ENCODE measurements at places on chromosomes 12 and 14.

DNA sequence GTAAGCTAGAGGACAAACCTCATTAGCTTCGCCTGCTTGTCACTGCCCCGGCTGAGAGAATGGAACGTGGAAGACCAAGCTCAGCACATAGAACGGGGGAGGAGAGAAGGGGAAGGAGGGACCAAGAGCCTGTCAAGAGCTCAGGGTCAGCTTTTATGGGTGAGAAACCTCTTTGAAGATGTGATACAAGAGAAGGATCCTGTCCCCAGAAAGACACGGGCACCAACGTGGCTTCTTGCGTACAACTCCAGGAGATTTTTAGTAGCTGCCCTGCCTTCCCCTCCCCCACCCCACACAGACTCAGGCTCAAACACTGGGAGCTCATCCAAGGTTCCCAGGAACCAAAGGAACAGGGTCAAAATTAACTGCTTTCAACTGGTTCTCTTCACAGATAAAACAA is 34.7 kb downstream of the APPL2 start:
- H3K36me3 ChIP-seq = peaks cover 74% of the 10 kb centered on the region
- H3K4me3 ChIP-seq = no peak overlapping the region
- peaks cover 25% of the 10 kb centered on the region for H3K4me1 ChIP-seq
- H3K27ac ChIP-seq = peak overlapping the region; percentile 47

DNA sequence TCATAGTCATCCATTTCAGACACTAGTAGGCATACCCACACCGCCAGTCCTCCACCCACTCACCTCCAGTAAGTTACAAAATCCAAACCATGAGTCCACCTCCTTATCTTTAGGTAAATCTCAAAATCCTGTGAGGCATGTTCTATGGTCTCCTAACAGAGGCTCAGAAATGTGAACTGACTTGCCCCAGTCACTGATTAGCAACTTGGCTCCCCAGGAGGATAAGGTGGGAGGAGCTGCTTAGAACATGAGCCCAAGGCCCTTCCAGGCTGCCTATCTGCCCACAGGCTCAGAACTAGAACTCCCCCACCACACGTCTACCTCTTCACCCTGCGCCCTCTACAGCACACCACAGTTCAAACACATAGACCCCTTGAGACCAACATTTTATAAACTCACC is 19.9 kb downstream of the SETD3 start:
- no peaks in the 10 kb centered on the region for H3K27me3 ChIP-seq
- H3K4me1 ChIP-seq = no peaks in the 10 kb centered on the region
- peaks cover 90% of the 10 kb centered on the region for H3K36me3 ChIP-seq
- no peak overlapping the region for H3K4me3 ChIP-seq

DNA sequence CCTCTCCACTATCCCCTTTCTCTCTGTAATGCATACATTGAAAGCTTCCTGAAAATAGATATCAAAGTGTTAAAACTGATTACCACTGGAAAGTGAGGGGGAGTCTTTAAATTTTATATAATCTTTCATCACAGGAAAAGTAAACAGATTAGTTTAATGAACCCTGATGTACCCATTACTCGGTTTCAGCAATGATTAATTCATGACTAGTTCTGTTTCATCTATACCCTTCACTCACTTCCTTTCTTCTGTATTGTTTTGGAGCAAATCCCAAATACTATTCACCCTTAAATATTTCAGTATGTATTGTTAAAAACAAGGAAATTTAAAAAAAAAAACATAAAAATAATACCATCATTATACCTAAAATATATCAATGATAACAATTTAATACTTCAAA is 67.3 kb upstream of the TMCC3 start:
- no peak for DNase-seq
- H3K27me3 ChIP-seq = no peaks in the 10 kb centered on the region
- H3K27ac ChIP-seq = no peak overlapping the region

DNA sequence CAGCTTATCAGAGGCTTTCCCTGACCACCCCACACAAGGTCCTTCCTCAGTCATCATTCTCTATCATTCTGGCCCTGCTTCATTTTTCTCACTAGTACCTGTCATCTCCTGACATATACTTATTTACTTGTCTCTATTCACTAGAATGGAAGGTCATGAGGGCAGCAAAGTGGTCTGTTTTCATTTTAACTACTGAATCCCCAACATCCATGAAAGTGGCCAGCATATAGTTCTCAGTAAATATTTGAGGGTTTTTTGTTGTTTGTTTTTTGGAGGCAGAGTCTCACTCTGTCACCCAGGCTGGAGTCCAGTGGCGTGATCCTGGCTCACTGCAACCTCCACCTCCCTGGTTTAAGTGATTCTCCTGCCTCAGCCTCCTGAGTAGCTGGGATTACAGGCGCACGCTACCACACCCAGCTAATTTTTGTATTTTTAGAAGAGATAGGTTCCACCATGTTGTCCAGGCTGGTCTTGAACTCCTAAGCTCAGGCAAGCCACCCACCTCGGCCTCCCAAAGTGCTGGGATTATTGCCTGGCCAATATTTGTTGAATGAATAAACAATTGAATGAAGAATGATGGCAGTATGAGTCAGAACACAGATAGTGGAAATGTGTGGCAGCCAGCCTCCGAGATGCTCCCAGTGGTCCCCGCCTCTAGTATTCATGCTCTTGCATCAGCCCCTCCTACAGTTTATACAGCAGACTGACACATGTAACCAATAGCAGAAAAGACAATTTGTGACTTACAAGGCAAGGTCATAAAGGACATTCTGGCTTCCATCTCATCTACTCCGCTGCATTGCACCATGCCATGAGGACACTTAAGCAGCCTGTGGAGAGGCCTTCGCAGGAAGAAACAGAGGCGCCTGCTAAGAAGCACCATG is 7.0 kb upstream of the ANO6 start:
- no peak for DNase-seq
- H3K36me3 ChIP-seq = no peaks in the 10 kb centered on the region
- no peak overlapping the region for H3K27ac ChIP-seq

DNA sequence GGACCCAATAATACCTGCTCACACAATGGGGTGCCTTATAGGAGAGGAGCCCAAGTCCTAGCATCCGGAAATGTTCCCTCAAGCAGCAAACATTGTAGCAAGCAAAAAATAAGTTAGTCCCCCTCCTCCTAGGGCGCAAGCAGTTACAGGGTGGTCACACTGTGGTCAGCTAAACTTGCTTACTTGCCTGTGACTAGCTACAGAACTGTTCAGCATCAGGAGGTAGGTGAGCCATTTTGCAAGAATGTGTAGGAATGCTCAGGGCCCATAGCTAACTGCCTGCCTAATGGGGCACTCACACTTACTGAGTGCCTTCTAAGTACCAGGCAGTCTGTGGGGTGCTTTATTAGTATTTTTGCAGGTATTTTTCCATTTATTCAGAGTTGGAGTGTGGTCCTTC is 154.6 kb upstream of the GRIN2B start:
- no peak overlapping the region for H3K27ac ChIP-seq
- peaks cover 22% of the 10 kb centered on the region for H3K27me3 ChIP-seq
- no peaks in the 10 kb centered on the region for H3K36me3 ChIP-seq
- DNase-seq = no peak
- no peaks in the 10 kb centered on the region for H3K4me1 ChIP-seq

DNA sequence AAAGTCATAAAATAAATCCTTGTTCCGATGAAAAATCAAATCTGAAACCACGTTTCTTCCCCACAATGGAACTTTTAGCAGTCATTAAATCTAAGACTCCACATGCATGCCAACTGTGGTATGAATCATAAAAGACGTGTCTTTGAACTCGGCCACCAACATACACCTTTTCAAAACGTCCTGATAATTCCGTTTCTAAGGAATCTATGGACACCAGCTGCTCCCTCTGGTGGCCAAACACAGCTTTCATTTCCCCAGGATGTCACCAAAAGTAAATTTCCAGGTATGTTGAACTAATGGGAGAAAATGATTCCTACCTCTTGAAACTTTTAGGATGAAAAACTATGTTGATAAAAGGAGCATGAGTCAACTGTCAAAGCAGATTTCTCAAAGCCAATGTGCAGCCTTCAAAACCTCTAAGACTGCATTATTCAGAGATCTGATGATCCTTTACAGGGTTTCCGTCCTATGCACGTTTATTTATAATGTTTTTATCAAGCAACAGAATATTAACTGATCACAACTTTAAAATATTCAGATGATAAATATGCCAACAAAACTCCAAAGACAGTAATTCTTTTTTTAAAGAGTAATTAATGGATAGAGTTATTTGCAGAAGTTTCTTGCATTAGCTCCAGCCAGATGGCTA is 96.2 kb downstream of the CIT start:
- no peaks in the 10 kb centered on the region for H3K27me3 ChIP-seq
- peaks cover 6% of the 10 kb centered on the region for H3K4me1 ChIP-seq
- no peak for DNase-seq
- no peak overlapping the region for H3K4me3 ChIP-seq

DNA sequence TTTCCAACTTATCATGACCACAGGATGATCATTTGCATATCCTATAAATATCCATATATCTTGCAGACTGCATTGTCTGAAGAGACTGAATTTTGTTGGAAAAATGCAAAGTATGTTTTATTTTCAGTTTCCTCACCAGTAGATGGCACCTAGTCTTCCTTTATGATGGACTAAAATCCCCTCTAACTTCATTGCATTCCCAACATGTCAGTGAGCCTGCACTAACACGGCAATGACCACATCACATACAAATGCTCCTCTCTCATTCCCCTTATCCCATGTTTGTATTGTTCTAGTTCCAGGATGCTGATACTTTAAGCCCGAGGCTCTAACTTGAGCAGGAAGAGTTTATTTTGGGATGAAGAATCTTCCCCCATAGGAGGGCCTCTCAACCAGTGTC is 24.7 kb upstream of the MYBPC1 start:
- no peak overlapping the region for H3K4me3 ChIP-seq
- no peak overlapping the region for H3K27ac ChIP-seq
- no peak for DNase-seq
- H3K27me3 ChIP-seq = peaks cover 23% of the 10 kb centered on the region
- peaks cover 16% of the 10 kb centered on the region for H3K4me1 ChIP-seq
- no peaks in the 10 kb centered on the region for H3K36me3 ChIP-seq

DNA sequence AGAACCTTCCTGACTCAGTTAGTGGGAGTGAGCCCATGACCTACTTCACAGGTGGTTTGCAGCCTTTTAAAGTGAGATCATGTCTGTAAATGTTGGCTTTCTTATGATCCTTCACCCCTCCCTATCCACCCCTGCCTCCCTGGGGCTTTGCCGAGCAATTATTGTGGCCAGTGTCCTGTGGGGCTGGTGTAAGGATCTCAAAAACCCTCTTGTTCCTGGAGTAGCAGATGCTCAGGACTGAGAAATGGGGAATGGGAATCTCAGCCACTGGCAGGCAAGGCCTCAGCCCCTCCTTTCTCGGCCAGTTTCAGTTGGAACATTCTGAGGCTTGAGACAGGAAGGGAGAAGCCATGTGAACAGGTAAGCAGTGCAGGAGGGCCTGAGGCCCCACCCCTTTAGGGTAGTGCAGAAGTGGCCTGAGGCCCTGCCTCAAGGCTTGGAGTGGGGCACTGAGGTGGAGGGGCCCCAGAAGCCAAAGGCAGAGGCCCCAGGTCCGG is 53.8 kb downstream of the PLEKHG3 start:
- H3K36me3 ChIP-seq = no peaks in the 10 kb centered on the region
- H3K27me3 ChIP-seq = peaks cover 3% of the 10 kb centered on the region
- no peak for DNase-seq
- H3K4me3 ChIP-seq = no peak overlapping the region
- no peak overlapping the region for H3K27ac ChIP-seq

GRCh38 chr14:93951635-93952540 is 24.5 kb downstream of the ASB2 start:
- no peak for DNase-seq
- peaks cover 68% of the 10 kb centered on the region for H3K4me1 ChIP-seq
- peaks cover 64% of the 10 kb centered on the region for H3K36me3 ChIP-seq
- no peaks in the 10 kb centered on the region for H3K27me3 ChIP-seq
- H3K27ac ChIP-seq = peak overlapping the region; percentile 56
- no peak overlapping the region for H3K4me3 ChIP-seq

DNA sequence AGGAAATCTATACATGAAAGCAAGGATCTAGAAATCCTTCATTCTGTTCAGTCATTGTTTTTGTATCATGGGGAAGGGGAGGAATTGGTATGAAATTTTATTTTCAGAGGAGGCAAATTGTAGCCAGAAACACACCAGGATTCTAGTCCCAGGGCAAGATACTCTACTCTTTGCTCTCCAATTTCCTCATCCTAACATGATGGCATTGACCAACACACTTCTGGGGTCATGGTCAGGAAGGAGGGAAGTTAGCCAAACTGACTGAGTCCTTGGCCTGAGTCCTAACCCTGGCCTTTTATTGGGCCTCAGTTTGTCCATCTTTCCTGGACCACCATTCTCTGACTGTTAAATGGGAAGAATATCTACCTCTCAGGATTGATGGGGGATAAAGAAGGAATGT is 65.5 kb downstream of the BBS10 start:
- H3K4me3 ChIP-seq = no peak overlapping the region
- H3K27me3 ChIP-seq = peaks cover 26% of the 10 kb centered on the region
- no peaks in the 10 kb centered on the region for H3K4me1 ChIP-seq
- no peak for DNase-seq

DNA sequence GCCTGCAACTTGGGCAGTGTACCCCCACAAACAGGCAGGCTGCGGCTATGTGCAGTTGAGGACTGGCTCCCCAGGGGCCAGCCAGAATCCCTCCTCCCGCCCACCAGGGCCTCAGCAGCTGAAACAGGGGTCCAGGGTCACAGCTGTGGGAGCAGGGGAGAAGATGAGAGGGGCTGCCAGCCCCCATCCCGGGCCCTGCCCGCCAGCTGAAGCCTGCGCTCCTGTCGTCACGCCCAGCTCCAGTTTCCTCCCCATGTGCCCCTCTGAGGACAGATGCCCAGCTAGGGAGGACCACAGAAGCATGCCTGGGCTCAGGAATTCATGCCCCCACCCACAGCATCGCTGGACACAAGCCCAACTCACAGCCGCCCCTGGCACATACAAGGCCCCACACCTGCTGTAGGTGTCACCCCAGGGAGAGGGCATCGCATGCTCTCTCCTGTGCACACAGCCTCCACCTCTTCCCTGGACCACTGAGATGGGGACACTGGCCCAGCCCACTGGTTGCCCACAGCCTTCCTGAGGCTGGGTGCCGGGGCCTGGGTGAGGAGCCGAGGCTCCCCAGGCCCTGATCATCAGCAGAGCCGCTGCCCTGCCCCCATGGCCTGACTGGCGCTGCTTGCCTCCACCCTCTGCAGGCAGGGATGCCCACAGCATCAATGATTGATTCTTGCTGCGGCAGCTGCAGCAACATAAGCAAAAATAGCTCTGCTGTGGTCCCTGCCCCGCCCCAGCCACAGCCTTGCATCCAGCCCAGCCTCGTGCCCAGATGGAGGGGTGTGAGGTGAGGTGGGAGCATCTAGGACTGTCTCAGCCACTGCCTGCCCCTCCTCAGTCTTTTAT is 3.7 kb upstream of the CLBA1 start:
- H3K36me3 ChIP-seq = no peaks in the 10 kb centered on the region
- peaks cover 17% of the 10 kb centered on the region for H3K4me1 ChIP-seq
- no peak overlapping the region for H3K27ac ChIP-seq

DNA sequence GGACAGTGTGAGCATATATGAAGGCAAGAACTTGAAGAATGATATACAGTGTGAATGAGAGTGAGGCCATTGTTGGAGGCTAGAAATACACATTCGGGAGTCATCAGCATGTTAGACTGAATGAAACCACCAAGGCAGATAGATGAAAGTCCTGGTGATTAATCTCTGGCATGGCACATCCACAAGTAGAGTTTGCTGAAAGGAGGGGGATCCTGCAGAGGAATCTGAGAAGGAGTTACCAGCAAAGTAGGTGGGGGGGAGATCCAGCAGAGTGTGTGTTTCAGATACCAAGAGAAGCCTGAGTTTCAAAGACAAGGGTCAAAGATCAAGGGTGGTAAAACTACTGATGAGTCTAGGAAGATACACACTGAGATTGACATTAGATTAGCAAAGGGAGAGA is 426.7 kb upstream of the DCN start:
- H3K27me3 ChIP-seq = no peaks in the 10 kb centered on the region
- H3K27ac ChIP-seq = no peak overlapping the region
- H3K4me3 ChIP-seq = no peak overlapping the region
- no peak for DNase-seq

Data from activated T-cell treated with anti-CD3 and anti-CD28 coated beads, Interleukin-2, amount 50 U/mL, for 24 hours (primary cell).